ENCODE measurements at places on chromosomes 5 and 9.

DNA sequence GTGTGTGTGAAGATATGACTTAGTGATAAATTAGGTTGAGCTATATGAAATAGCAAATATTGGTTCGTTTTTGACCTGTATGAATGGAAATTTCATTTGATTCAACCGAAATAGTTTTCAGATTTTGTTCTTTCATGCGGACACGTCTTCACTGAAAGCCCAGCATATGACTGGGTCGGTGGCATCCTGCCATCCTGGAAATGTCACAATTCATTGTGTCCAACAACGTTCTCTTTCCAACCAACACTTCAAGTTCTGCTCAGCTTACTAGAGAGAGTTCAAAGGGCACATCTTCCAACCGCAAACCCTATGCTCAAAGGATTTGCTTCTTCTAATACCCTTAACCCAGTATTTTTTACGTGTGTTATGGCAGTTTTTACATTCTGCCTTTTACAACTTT is 252.5 kb downstream of the NTRK2 start:
- no peak for DNase-seq

- DNase-seq: no peak
Observed at GRCh38 chr5:61622156-61622555, 290.1 kb downstream of the ZSWIM6 start.

DNA sequence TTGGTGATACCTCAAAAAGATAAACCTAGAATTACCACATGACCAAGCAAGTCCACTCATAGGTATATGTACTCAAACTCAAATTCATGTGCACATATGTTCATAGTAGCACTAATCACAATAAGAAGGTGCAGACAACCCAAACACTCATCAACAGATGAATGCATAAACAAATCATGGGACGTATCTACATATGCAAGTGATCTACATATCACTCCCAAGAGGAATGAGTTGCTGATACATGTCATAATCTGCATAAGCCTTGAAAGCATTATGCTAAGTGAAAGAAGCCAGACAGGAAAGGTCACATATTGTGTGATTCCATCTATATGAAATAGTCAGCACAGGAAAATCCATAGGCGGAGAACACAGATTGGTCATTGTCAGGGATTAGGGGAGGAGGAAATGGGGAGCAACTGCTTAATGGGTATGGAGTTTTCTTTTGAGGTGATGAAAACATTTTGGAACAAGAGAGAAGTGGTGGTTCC is 10.6 kb upstream of the GPX8 start:
- no peak for DNase-seq

DNA sequence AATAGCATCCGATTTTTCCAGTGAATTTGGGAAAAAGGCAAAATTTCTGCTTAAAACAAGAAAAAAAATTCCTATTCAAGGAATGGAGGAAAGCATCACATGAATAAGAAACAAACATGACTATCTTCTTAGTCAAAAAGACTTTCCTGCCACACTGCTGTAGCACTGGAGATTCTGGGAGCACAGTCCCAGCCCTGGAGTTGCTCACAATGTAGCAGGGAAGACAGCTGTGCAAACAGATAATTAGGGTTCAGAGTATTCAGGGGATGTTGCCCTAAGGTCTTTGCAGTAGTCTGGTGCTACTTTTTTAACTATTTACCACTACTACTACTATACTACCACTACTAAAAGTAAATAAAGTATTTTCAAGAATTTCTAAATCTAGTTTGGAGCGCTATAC is 86.5 kb downstream of the BNC2 start:
- DNase-seq: no peak

DNA sequence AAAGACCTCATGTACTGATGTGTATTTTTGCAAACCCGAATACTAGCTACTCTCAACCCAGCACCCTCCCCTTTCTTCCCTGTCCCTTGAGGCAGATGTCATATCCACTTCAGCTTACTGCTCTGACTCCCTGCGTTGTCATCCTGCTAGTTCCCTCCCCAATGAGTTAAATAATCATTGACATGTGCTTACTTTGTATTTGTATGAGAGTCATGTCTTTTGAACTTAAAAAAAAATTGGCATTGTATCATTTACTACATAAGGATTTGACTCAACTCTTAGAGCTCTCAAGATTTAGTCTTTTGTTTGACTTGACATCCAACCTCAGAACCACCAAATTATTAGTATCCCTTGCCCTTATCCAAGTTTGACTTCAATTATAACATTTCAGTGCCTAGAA is 219.7 kb upstream of the TUT7 start:
- DNase-seq: no peak

GRCh38 chr5:14773588-14773987 is 98.0 kb downstream of the ANKH start:
- no peak for DNase-seq

DNA sequence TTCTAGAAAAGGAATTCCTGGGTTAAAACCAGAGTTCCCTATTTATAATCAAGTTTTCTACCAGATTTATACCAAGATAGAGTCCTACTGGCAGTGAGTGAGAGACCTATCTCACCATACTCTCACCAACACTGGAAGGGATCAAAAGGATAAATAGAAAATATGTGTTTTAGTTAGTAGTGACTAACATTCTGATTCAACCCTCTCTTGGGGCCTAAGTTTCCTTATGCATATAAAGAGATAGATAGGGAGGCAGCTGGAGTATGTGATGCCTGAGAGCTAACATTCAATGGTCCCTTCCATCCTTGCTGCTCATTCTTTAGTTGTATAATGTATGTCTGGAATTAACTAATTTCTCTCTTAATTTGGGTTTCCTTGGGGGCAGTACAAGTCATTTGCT is 32.0 kb downstream of the CKMT2 start:
- no peak for DNase-seq

DNA sequence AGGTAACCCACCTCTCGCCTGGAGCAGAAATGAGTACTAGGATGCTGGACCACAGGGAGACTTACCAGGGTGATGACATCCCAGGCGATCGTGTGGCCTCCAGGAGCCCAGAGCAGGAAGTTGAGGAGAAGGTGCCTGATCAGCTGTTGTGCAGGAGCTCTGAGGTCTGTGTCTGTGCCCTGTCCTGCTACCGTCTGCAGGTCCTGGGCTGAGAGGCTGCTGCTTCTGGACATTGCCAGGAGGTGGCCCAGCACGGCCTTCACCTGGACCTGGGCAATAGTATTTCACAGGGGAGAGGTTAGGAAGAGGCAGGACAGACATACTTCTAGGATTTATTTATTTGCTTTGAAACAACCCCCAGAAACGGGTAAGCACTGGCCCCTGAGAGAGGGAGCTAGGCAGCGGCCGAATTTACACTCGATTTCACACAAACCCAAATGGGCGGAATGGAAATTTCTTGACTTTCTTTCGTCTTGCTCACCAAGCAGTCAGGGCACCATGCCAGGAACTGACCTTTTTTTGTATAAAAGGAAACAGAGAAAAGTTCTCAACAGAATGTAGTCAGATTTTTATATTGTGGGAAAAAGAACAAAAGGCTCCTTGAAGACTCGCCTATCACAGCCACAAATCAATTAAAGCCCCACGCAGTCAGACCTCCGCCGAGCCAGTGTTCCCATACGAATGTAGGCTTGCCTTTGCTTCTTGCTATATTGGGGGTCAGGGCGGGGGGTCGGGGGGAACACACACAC is 210.3 kb downstream of the FANCC start:
- DNase-seq: no peak

DNA sequence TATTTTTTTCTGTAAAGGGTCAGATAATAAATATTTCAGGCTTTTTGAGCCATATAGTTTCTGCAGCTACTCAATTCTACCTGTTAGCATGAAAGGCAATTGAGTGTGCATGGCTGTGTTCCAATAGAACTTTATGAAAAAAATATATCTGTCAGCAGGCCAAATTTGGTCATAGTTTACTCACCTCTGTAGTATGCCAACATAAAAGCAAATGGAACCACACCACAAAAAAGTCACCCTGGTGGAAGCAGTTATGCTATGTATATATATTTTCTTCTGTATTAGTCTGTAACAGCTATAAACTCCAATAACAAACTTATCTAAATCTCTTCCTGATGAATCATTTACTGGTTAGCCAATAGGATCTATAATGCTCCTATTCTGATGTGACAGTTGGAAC is 3.4 kb downstream of the SLC38A9 start:
- no peak for DNase-seq

DNA sequence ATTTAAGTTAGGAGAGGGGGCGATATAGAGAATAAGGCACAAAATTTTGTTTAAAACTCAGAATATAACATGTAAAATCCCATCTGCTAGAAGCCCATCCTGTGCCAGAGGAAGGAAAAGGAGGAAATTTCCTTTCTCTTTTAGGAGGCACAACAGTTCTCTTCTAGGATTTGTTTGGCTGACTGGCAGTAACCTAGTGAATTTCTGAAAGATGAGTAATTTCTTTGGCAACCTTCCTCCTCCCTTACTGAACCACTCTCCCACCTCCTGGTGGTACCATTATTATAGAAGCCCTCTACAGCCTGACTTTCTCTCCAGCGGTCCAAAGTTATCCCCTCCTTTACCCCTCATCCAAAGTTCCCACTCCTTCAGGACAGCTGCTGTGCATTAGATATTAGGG is 18.3 kb downstream of the MOCS2 start:
- DNase-seq: no peak

GRCh38 chr9:78574354-78575045 is 277.6 kb downstream of the PSAT1 start:
- DNase-seq: no peak

- DNase-seq: no peak
Observed at GRCh38 chr9:84856181-84856632, 186.7 kb downstream of the NTRK2 start.

DNA sequence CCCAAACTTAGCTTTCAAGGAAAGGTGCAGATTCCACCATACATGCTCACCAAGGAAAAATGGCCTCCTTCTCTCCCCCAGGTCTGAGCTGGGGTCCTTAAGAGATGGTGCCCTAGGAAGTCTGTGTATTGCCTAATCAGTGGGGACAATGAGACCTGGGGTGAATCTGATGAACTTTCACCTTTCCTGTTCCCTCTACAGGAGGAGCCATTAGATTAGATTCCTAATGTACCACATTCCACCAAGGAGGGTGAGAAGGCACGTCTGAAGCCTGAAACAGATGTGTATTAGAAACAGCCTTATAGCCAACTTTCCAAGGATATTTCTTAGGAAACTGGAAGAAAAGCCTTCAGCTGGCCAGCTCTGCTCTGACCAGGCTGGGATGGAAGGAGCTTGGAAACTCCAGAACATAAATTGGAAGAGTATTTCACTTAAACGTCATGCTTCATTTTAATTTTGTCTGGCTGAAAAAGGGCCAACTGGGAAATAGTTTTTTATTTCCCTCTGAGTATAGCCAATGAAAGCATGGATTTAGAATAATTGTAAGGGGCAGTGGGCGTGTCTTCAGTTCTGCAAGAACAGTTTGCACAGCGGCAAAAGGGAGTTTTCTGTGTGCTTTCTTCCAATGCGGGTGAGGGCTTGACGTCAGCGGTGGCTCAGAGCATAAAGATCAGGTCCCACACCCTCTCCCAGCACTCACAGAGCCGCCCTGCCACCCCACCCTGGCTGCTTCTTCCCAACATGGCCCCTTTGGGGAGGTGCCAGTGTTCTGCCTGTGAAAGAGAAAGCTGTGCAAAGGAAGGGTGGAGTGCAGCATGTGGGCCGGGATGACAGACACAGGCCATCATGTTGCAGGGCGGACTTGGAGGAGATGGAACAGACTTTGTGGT is 210.9 kb downstream of the ESM1 start:
- no peak for DNase-seq

DNA sequence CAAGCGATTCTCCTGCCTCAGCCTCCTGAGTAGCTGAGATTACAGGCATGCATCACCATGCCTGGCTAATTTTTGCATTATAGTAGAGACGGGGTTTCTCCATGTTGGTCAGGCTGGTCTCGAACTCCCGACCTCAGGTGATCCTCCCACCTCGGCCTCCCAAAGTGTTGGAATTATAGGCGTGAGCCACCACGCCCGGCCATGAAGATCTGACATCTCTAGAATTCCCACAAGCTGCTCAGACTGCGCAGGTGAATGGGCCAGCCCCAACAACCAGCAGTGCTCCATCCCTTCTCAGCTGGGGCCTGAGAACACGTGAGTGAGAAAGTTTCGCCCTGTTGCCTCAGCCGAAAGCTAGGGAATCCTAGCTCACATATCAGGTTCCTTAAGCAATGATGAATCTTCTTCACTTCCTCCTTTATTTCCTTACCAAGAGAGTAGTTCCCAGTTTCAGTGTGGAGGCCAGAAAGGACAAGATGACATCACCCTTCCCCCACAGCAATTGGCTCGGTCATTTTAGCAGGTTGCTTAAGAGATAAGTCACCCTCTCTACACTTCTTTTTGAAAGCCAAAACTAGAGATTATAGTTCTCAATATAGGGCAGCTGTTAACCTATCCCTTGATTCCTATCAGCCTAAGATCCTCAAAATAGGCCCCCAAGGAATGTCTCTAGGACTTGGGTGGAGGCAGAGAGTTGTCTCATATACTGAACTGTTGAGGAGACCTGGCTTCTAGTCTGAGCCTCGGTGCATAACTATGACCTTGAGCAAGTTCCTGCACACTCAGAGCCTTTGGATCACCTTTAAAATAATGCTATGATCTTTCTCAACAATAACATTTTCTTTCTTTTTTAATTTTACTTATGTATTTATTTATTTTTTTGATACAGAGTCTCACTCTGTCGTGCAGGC is 23.9 kb upstream of the PPP2CA start:
- DNase-seq: peak; percentile 1

DNA sequence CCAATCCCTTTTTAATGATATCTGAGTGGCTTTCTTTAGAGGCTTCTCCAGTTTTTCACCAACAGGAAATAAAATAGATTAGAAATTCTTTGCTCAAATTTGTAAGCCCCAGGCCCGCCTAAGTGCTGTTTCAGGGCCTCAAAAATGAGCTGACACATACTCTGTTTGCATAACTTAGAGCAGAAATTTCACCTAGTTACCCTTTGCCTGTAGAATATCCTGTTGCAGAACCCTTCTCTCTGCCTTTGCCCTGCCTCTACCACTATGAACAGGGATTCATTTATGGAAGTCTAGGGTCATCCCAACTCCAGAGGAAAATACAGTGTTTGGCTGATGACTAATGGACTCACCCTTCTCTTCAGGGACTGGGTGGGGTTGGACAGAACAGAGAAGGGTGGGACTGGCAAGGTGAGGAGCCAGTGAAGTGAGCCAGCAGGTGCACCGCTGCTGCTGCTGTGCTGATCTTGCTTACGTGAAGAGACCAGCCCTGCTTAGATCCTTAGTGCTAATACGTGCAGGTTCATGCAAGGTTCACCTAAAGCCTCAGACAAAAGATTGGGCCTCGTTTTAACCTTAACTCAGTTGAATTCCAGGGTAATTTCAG is 22.8 kb downstream of the OSTF1 start:
- no peak for DNase-seq

DNA sequence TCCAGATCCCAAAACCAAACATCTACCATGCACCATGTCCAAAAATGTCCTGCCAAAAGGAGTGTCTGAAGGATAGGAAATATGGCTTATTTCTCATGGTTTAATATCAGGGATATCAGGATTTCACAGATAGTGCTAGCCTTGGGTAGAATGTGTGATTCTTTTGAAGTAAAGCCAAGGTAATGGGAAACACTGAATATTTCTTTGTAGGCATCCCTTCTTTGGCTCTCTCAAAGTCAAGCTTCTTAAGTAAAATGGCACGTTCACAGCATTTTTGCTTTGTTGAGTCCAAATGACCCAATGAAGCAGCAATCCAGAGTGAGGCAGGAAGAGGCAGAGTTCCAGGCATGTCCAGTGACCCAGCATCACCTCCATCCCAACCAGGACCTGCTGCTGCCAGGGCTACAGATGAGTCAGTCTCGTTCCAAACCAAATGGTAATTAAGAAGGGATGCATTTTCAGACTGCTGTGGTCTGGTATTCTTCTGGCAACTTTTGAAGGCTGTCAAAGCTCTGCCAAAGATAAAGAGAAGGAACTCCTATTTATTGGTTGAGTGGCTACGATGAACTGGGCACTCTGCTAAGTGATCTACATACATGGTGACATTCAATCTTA is 678.8 kb upstream of the KLF4 start:
- DNase-seq: no peak

Measured in CD4-positive, alpha-beta T cell treated with Interleukin-1 beta for 1 hour (primary cell).